A549 treated with GW870086 at 1 μM for 4 hours (cell line): ENCODE measurements at places on chromosomes 2 and 18. TPM values are rescaled to one million over a fixed set of nuclear protein-coding genes. Genes with fewer than 3 reads are reported as not detected.

OTOS gene
- total RNA-seq = not detected in 5 replicates

UGT1A10 gene
- 0.07 to 0.49 TPM (median 0.11 TPM) in 4 of 5 replicates, not detected in the other for total RNA-seq

NEUROD1 gene
- total RNA-seq = not detected in 5 replicates

ALKAL2 gene
- not detected in 5 replicates for total RNA-seq

UGT1A5 gene
- total RNA-seq = 0.09 to 0.13 TPM in 2 of 5 replicates, not detected in the others

TUBB8B gene
- total RNA-seq = not detected in 5 replicates
